Stimulated activated CD8-positive, alpha-beta memory T cell treated with anti-CD3 and anti-CD28 coated beads, Interleukin-2, amount 100 ng/mL, for 1 hour (primary cell): ENCODE measurements at places on chromosomes 7 and 10.

GRCh38 chr7:155896531-155897263 is 84.4 kb upstream of the SHH start:
- DNase-seq = no peak

GRCh38 chr7:50818324-50818723 is 35.6 kb upstream of the GRB10 start:
- no peak for DNase-seq

DNA sequence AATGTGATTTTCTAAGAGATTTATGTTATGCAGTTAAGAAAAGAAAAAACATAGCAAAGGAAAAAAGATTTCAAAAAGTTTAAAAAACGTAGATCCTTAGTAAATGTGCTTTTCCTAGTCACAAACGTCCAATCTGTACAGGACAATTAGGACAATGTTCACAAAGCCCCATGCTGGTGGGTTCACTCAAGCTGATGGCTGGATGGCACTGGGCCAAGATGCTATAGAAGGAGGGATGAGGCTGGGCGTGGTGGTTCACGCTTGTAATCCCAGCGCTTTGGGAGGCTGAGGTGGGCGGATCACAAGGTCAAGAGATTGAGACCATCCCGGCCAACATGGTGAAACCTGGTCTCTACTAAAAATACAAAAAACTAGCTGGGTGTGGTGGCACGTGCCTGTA is 22.1 kb downstream of the SVIL start:
- DNase-seq = no peak

DNA sequence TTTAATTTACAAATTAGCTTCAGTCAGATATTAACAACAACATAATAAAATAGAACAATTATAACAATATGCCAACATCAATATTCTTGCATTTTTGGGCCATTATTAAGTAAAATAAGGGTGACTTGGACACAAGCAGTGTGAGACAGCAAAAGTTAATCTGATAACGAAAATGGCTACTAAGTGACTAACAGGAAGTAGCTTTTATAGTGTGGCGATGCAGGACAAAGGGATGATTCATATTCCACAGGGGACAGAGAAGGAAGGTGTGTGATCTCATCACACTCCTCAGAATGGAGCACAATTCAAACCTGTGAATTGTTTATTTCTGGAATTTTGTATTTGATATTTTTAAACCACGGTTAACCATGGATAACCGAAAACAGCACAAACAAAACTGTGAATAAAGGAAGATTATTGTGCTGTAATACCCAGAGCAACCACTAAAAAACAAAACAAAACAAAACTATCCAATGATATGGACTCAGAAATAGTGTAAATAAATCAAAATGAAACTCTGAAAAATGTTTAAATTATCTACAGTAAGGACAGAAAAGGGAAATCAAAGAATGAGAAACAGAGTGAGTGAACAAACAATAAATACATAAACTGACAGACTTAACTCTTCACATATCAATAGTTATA is 66.9 kb upstream of the TFEC start:
- no peak for DNase-seq

GRCh38 chr10:110009736-110010475 is 2.1 kb downstream of the ADD3 start:
- no peak for DNase-seq

DNA sequence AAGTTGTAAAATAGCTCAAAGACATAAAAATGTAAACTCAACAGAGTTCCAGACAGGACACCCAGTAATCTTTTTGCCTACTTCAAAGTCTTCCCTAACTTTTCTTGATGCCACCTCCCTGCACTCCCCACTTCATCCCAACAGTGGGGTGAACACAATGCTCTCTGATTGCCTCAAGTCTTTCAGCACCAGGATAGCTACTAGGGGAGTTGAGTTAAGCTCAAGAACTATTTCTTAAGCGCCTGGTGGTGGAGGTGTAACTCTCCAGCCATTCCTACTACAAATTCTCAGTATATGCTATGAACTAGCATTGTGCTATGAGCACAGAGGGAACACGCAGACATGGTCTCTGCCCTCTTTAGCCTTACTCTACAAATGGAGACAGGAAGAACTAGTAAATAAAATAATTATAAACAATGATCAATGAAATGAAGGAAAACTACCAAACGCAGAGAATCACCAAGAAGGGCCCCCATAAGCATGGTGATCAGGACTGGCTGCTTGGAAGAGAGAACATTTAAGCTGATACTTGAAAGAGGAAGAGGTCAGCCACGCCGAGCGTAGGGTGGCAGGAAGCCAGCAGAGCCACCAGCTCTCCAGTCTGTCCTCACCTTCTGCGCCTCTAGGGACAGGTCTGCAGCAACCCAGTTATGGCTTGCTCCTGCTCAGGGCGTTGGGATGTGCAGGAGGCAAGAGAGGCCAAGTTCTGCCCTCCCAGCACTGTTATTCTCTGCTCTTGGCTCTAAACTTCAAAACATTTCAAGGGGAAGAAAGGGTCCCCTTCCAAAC is 16.7 kb upstream of the FRA10AC1 start:
- no peak for DNase-seq

DNA sequence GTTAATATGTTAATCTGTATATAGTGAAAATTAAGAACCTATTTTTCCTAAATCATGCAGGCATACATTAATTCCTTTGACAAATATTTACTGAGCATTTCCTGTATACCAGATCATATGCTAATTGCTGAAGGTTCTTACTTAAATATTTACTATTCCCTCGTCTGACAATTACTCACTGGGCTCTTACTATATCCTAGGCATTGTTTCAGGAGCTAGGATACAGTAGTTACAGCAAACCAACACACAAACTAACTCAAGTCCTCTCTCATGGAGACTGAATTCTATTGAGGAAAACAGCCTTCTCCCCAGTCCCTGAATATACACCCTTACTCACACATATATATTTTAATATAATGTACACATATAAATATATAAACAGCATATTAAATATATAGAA is 786.0 kb downstream of the NRG3 start:
- no peak for DNase-seq

DNA sequence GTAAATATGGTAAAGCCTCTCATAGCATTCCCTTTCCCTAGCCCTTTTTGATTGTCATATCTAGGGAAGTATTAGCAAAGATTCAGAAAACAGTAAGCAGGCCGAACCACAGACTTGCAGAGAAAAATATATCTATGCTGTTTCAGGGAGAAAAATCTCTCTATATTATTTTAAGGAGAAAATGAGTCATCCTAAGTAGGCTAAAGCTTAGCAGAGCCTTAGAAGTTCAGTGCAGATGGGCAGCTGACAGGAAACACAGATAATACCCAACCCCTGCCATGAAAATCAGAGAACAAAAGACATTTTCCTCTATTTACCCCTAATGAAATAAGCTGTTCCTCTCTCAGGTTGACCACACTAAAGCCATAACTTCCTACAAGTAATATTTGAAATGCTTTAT is 16.5 kb downstream of the C1QL3 start:
- no peak for DNase-seq

- no peak for DNase-seq
Measured at GRCh38 chr10:119283818-119284217, 76.4 kb downstream of the GRK5 start.

DNA sequence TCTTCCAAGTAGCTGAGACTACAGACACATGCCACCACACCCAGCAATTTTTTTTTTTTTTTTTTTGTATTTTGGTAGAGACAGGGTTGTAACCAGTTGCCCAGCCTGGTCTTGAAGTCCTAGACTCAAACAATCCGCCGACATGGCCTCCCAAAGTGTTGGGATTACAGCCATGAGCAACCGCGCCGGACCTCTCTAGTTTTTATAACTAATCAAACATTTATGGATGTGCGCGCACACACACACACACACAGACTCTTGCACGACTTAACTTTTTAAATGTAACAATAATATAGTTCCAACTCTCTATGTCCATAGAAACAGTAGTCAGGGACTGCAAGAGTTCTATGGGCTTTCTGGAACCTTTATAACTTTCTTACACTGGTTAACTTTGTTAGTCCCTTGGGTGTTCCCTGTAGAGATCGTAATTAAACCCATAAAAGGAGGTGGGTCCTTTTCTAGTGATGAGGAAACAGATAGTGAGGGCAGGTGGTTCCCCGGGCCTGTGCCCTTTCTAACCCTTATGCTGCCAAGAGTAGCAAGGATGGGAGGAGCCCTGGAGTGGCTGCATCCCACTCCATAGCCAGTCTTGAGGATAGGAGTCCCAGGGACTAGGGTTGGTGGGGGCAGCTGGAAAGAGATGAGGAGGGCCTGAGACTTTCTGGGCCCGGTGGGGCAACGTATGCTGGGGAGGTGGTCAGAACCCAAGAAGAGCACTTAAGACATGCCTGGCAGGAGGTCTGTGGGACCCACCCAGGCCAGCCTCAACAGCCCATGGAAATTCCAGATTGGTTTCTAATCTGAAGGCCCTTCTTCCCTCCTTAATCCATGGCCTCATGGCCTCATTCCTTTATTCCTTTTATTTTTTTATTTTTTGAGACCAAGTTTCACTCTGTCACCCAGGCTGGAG is 8.6 kb downstream of the MARVELD1 start:
- no peak for DNase-seq

GRCh38 chr10:84340187-84340586 is 11.8 kb downstream of the CCSER2 start:
- no peak for DNase-seq

DNA sequence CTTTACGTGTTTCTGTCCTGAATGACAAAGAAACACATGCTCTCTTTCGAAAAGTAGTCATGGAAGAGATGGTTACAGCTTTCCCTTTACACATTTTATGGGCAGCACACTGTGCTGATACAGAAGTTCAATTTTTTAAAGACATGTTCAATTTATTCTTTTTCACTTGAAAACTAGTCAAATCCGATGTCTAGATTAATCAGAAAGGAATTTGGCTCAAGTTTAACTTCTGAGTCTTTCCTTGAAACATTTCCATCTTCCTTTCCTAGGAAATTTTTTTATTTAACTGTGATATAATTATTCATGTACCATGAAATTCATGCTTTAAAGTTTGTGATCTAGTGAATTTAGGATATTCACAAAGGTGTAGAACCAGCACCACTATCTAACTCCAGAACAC is 360.1 kb downstream of the TNS3 start:
- DNase-seq = no peak

DNA sequence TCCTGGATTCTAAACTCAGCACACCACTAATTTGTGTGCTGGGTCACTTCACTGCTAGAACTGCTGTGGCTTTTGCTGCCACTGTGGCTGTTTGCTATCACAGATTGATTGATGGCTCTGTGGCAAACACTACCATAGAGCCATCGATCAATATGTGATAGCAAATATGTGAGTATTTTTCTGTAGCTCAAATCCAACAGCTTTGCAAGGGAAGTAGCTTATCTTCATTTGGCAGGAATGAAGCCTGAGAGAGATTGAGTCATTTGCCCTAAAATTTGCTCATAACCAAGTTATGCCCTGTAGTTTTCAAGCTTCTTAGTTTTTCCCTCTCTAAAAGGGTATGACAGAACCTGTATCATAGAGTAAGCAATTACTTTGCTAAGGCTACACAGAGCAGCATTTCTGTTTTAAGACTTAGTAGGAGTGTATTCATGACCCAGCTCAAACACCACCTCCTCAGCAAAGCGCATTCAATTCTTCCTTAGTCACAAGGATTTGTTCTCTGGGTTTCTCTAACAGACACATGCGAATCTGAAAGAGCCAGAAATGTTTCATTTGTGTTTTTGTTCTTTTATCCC is 43.1 kb downstream of the MINPP1 start:
- no peak for DNase-seq

- no peak for DNase-seq
Measured at GRCh38 chr7:99648843-99649242, 31.0 kb downstream of the CYP3A5 start.

GRCh38 chr10:24382979-24383663 is 174.2 kb downstream of the KIAA1217 start:
- DNase-seq = no peak

- DNase-seq = no peak
Measured at GRCh38 chr7:20190560-20191390, 26.4 kb downstream of the MACC1 start.

DNA sequence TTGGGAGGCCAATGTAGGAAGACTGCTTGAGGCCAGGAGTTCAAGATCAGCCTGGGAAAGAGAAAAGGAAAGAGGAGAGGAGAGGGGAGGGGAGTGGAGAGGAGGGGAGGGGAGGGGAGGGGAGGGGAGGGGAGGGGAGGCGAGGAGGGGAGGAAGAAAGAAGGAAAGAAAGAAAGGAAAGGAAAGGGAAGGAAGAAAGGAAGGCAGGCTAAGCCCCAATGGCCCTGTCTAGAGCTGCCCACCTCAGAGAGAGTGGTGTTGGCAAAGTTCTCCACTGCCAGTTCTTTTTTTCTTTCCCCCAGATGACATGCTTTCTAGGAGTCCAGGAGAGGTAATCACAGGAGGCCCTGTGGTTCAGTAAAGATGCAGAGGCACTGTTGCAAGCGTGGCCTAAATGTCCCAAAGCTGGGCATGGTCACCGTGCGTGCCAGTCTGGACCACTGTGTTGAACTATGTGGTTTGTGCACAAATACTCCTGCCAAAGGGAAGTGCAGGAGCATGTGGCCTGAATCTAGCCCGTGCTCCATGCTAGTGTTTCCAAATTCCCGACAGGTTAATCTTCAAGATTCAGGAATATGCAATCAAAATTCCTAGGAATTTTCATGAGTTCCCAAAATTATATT is 39.7 kb downstream of the ODAD2 start:
- DNase-seq = no peak

- no peak for DNase-seq
Measured at GRCh38 chr7:72753781-72754180, 74.2 kb downstream of the TYW1B start.

DNA sequence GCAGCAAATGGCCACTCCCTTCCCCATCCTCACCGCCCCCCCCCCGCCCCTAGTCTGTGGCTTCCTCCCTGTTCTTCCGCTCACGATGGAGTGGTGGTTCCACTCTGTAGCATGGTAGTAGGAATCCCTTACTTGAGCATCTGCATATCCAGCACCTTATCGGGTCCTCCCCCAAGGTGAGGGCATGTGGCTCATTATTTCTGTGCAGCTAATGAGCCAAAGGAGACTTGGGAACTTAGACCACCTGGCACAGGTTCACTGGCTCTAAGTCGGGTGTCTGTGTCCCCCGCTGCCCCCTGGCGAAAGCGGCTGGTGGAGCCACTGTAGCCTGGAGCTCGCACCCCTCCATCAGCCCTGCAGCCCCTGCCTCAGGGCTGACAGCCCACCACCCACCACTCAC is 22.8 kb upstream of the GPR26 start:
- no peak for DNase-seq

DNA sequence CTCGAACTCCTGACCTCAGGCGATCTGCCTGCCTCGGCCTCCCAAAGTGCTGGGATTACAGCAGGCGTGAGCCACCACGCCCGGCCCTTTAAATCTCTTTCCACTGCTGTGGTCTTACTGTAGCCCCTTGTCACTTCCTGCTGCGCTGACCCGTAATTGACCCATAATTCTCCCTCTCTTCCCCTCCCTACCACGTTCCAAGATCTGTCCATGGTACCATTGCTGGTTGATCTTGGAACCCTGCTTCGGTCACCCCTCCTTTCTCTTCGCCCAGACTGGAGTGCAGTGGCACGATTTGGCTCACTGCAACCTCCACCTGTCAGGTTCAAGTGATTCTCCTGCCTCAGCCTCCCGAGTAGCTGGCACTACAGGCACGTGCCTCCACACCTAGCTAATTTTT is 6.5 kb downstream of the POR start:
- DNase-seq = no peak
